ENCODE measurements at places on chromosomes 7 and 10.

DNA sequence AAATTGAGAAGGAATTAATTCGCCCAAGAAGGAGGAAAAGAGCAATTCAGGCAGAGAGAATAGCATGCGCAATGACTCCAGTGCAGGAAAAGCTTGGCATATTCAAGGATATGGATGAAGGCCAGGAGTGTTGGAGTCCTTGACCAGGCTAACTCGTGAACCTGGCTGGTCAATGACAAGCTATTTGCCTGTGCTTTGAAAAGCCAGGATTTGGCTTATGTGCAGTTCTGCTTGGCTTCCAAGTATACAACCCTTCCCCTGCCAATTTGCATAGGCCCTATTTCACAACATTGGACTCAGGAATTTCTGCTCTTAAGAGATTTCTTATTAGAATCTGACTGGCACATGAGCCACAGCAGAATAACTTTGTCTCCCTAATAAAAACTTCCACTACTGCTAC lies 72.3 kb upstream of the SP8 start:
- no peak for DNase-seq

- no peak for DNase-seq
Observed at GRCh38 chr7:106520962-106521514, 139.9 kb downstream of the CCDC71L start.

DNA sequence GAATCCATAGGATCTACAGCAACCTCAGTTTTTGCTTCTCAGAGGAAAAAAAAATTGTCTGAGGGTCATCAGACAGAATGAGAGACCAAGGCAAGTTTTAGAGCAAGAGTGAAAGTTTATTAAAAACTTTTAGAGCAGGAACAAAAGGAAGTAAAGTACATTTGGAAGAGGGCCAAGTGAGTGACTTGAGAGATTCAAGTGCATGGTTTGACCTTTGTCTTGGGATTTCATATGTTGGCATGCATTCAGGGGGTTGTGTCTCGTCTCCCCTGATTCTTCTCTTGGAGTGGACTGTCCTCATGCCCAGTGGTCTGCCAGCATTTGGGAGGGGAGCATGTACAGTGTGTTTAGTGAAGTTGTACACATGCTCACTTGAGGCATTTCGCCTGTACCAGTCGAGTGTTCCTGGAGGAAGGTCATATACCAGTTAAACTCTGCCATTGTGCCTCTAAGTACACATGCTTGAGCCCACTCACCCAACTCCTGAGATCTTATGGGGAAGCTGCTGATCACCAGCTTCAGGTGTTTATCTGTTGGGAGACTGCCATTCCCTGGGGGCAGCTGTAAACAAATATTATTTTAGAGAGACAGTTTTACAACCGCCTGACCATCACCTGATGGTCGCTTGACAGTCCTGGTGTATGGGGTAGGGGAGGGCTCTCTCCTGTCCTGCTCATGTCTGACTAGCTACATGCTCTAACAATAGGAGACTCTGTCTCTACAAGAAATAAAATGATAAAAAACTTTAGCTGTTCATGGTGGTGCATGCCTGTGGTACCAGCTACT lies 109.4 kb downstream of the EEPD1 start:
- DNase-seq, result peak; percentile 56

- DNase-seq, result no peak
Observed at GRCh38 chr7:33286501-33286900, 157.1 kb downstream of the BBS9 start.

DNA sequence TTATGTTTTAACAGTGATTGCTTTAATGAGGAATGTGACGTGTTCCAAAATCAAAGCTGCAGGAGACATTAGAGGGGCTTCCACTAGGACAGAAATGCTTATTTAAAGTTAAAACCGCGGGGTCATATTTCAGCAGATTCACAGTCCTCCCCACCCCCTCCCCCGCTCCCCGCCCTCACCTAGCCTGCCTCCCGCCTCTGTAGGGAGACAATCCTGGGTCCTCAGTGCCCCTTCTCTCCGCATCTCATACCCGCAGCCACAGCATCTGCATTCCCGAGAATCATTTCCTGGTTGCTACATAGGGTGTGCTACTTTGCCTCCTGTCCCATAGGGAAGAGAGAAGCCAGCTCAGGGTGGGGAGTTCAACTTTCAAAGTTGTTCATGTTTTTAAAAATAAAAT lies 3.1 kb upstream of the DRGX start:
- no peak for DNase-seq

GRCh38 chr7:140607441-140607989 lies 33.1 kb downstream of the DENND2A start:
- DNase-seq, result no peak

GRCh38 chr10:58577437-58577777 lies 64.7 kb downstream of the BICC1 start:
- peak; percentile 52 for DNase-seq

DNA sequence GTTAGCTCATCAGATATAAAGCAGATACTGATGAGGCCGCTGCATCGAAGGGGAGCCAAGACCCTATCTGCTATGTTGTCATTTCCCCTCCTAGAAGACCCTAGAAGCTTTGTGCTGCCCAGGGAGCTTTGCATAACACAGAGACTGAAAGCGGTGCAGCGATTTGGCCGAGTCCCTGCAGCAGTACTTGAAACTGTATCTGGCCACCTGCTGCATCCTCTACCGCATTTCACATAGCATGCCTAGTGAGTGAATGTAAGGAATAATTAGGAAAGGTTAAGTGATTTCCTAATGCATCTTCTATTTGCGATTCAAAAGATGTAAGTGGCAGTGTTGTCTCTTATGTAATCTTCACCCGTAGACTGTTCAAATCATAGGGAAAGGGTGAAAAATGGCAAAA lies 106.7 kb downstream of the LRMDA start:
- no peak for DNase-seq

GRCh38 chr10:118249714-118250113 lies 92.4 kb downstream of the FAM204A start:
- no peak for DNase-seq

DNA sequence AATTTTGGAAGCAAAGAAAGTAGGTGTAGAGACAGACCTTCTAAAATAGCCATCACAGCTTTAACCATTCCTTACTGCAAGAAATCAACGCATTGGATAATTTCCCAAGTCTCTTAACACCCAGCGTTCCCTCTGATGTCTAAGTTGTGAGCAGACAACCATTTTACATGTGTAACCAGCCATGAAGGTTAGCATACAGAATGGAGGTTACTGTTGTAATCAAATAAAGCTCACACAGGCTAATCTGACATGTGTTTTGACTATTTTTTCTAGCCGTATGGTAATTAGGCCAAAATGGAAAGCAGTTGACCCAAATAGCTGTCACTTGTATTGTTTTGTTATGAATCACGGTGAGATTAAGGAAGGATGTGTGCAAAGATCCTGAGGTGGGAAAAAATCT lies 336.4 kb downstream of the RNLS start:
- DNase-seq, result no peak

DNA sequence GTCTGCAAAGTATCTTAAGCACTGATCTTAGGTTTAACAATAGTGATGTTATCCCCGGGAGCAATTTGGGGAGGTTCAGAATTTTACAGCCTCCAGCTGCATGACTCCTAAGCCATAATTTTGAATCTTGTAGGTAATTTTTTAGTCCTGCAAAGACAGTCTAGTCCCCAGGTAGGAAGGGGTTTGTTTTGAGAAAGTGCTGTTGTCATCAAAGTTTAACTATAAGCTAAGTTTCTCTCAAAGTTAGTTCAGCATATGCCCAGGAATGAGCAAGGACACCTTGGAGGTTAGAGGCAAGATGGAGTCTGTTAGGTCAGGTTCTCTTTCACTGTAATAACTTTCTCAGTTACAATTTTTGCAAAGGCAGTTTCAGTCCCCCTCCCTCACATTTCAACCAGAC lies 79.0 kb upstream of the LRGUK start:
- no peak for DNase-seq

DNA sequence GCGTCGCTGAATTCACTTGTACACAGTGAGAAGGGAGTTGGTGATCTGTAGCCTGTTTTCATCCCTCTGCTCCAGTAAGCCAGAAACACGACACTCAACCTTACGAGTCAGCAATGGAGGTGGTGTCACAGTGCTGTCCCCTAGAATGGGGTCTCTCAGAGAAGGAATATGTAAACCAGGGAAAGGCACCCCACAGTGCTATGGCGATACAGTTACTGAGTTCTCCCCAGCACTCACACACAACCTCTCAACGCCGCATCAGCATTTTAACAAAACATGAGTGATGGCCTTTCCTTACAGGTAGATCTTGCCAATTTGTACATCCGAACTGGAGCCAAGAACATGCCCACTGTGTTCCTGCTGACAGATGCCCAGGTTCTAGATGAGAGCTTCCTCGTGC lies 196.3 kb downstream of the CDCA7L start:
- DNase-seq, result no peak

GRCh38 chr10:3094609-3095036 lies 27.3 kb downstream of the PFKP start:
- peak; percentile 54 for DNase-seq

DNA sequence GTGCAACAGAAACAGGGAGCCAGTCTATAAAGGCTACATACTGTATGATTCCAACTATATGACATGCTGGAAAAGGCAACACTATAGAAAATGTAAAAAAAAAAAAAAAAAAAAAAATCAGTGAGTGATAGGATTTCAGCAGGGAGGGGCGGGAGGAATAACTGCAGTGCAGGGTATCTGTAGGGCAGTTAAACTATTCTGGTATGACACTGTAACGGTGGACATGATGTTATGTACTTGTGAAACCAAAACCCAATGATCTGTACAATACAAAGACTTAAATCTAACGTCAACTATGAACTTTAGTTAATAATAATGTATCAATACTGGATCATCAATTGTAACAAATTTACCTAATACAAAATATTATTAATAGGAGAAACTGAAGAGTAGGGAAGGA lies 14.3 kb downstream of the WASL start:
- DNase-seq, result no peak

DNA sequence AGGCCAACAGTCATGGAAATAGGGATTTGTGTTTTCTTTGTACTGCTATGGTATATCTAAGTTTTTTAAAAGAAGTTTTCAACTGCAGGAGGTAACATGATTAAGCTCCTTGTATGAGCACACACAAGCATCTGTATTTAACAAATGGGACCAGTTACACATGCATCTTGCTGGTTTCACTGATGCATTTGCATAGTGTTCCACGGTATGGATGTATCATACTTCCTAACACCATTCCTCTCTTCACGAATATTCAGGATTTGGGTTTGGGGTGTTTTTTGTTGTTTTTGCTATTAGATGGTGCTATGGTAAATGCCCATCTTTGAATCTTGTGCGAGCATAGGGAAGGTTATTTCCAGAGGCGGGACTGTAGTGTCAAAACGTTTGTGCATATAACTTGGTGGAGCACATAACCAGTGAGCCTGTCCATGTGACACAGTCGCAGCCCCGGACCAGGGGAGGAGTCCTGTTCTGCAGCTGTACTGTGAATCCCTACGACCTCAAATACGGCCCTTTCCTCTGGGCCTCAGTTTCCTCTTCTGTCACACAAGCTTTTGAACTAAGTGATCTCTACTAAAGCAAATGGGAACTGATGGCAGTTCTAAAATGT lies 1.9 kb downstream of the H2BK1 start:
- DNase-seq, result no peak

DNA sequence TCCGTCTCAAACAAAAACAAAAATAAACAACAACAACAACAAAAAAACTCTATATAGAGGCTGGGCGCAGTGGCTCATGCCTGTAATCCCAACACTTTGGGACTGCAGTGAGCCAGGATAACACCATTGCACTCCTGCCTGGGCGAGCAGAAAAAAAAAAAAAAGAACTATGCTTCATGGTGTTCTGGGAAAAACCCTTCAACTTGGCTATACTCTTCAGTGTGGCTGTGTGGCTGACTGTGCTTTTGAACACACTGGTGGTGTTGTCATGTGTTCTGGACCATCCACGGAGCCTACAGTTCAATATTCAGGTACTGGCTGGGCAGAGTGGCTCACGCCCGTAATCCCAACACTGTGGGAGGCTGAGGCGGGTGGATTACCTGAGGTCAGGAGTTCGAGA lies 26.5 kb downstream of the SNX8 start:
- no peak for DNase-seq

DNA sequence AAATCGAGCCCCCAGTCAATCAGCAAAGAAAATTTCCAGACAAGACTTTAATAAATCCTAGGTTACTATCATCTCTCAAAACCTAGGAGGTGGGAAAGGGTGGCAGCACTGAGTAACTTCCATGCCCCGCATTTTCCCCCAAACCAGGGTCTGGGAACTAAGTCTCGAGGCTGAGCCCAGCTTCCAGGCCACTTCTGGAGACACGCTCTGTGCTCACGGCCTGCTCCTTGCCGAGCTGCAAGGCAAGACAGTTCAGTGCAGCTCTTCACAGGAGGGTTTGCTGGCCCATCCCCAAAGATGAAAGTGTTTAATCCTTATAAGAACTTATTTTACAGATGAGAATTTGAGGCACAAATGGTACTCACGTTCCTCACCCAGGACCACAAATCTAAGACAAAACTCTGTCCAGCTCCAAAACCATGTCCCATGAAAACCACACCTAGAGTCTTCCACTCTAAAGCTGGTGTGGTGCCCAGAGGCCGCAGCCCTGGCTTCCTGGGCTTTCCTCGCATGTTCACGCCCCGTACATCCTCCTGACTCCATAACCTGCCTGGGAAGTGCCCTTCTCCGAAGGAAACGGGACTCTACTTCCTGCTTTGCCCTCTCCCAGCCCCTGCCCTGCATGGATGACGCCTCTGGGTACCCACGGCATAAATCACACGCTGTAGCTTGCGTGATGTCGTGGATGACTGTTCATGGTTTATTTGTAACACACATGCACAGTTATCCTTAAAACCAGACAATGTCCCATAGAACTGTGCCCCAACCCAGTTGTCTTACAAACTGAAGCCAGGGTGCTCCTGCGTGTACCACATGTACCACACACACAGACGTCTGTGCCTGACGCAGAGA lies 201.2 kb downstream of the DIP2C start:
- DNase-seq, result no peak

- DNase-seq, result peak; percentile 3
Observed at GRCh38 chr10:88582411-88582805, 710 bp downstream of the RNLS start.

- no peak for DNase-seq
Observed at GRCh38 chr7:87448388-87448787, 27.1 kb downstream of the ABCB4 start.

- DNase-seq, result no peak
Observed at GRCh38 chr10:34150103-34150502, 665.0 kb downstream of the PARD3 start.

DNA sequence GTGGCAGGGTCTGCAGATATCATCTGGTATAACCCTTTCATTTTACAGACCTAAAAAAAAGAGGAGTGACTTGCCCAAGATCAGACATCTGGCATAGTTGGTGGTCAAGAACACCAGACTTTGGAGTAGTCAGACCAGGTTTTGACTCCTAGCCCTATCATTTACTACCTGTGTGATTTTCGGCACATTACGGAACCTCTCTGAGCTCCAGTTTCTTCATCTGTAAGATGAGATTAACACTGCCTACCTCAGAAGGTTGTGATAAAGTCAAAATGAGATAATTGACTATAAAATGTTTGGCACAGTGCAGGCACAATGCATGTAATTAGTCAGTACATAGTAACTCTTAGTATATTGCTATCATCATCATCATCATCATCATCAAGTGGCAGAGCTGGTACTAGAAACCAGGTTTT lies 1.2 kb downstream of the STRIP2 start:
- DNase-seq, result peak; percentile 11

- no peak for DNase-seq
Observed at GRCh38 chr7:38215115-38215514, 37.1 kb downstream of the STARD3NL start.

GRCh38 chr7:15845868-15846267 lies 159.4 kb upstream of the MEOX2 start:
- no peak for DNase-seq

All from hematopoietic multipotent progenitor cell treated with erythropoietin and hydrocortisone succinate and interleukin-3 and kit ligand, for 6 days (in vitro differentiated cells).